ENCODE measurements at places on chromosomes 11 and 22.

- DNase-seq, result no peak
Observed at GRCh38 chr11:82076126-82076525, 657.5 kb downstream of the FAM181B start.

- DNase-seq, result no peak
Observed at GRCh38 chr11:10502770-10503169, 38.2 kb downstream of the RNF141 start.

DNA sequence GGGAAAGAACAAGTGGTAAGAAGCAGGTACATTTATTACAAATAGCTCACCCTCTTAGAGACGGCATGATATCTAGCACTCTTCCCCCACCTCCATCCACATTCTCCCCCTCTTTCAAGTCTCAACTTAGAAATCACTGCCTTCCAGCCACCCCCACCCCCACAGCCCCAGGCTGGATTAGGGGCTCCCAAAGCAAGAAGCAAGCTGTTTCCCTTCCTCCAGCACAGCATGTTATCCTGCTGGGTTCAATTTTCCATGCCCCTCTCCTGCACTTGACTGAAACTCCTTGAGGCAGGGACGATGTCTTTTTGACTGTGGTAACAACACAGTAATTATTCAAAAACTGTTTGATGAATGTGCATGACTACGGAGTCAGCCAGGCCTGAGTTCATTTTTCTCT is 350.7 kb downstream of the LARGE1 start:
- no peak for DNase-seq

DNA sequence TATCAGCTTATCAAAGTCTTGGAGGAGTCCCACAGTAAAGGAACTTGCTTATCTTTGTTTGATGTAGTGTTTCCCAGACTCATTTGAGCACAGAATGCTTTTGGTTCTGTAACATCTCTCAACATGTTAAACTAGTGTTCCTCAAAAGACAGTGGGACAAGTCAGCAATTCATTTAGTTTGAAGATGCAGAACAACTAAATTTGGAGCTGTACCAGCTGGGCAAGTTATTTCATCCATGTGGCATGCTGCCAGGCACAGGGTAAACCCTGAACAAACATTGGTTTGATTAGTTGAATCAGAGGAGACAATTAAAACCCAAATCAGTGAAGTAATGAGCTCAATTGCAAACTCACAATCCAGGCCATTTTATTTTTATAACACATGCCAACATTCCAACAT is 141.2 kb downstream of the CSNK2A3 start:
- no peak for DNase-seq

GRCh38 chr11:115985896-115986295 is 481.7 kb upstream of the CADM1 start:
- no peak for DNase-seq

Measured in LoVo (cell line).